ENCODE measurements at places on chromosomes 6 and 20.

DNA sequence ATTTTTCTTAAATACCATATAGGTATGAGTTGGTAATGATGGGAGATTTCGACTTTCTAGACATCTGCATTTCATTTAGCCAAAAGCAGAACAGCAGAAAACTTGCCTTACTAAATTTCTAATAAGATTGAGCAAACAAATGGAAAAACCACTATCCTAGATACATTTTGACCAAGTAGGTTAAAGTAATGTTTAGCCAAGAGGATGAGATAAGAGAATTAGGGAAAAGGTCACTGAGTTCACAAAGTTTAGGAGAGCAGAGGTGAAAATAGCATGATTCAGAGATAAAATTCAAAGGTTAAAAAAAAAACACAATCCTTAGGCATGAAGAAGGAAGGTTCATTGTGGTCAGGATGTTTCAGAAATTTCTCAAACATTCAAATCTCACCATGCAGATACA, 450.3 kb downstream of the CD83 start:
- DNase-seq: no peak

DNA sequence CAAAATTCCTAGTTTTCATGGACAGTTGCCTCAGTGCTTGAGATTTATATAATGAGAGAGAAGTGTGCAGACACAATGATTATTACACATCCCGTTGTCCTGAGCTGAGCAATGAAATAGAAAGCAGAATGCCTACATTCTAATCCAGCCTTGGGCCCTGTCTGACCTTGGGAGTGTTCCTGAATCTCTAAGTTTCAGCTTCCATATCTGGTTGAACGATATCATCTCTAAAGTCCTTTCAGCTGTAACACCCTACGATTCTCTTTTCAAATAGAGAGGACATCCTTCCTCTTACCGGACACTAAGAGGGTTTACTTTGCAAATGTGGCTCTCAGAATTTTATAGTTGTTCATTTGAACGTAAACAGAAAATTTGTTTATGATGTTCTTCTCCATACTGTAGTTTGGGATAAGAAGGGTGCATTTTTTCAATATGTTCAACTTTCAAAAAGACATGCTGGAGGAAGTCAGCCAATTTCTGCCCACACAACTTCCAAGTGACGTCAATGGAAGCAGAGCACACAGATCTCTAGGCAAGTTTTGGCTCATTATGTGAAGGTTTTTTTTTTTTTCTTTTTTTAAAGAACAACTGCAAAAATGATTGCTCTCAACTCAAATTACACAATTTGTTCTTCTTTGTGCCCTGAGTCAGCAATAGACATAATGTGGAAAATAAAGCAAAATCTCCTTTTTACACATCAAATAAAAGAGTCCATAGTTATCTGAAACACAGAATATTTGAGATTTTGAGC, 50.4 kb downstream of the PDE7B start:
- DNase-seq: peak; percentile 52

GRCh38 chr6:21352131-21352530, 241.4 kb upstream of the SOX4 start:
- no peak for DNase-seq

DNA sequence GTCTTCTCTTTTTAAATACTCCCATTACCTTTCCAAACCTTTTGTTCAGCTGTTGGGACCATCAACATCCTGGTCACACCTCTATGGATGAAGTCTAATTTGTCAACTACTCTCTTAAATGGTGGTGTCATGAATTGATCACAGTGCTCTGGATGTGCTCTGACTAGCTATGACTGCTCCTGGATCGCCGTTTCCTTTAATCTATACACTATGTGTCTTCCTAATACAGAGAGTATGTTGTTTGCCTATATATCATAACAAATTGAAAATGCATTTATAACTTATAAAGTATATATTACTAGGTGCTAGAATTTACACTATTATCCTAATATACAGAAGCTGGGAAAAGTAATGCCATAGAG, 357.5 kb downstream of the LAMA2 start:
- DNase-seq: no peak

DNA sequence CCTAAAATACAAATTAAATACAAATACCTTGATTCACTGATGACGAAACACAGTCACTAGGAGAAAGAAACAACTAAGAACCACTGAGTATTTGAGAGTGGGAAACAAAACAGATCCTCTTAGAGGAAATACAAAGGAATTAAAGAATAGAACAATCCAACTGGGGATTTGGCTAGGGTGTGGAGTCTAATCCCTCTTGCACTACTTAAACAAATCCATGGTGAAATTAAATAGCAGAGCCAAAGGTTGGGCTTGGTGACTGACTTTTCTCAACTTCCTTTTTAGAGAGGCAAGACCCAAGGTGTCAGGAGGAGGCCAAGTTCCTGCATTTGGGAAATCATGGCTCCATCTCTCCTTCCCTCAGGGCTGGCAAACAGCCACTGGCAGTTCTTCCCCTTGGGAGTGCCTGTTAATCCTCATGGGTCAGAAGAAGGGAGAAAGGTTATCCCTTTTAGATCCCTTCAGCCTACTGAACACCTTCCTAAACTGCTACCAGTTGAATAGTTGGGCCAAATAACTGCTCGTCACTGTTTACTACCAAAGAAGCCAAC, 101.2 kb upstream of the TRAF3IP2 start:
- no peak for DNase-seq

DNA sequence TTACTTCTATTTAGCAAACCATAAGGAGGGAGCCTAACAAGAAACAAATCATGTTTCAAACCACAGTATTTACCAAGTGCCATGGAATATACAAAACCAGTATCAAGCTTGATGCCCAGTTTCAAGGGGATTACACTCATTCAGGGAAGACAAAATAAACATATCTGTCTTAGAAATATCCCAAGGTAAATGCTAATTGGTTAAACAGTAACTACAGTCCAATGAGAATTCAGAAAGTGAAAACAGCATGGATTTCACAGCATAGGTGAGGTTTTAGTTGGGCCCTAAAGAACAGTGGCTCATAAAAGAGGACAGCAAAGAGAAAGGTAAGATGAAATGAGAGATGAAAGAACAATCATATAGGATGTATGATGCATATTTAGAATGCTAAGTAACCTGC, 110.3 kb downstream of the CHD6 start:
- DNase-seq: no peak

GRCh38 chr20:8616792-8617191, 452.1 kb upstream of the PLCB4 start:
- no peak for DNase-seq

DNA sequence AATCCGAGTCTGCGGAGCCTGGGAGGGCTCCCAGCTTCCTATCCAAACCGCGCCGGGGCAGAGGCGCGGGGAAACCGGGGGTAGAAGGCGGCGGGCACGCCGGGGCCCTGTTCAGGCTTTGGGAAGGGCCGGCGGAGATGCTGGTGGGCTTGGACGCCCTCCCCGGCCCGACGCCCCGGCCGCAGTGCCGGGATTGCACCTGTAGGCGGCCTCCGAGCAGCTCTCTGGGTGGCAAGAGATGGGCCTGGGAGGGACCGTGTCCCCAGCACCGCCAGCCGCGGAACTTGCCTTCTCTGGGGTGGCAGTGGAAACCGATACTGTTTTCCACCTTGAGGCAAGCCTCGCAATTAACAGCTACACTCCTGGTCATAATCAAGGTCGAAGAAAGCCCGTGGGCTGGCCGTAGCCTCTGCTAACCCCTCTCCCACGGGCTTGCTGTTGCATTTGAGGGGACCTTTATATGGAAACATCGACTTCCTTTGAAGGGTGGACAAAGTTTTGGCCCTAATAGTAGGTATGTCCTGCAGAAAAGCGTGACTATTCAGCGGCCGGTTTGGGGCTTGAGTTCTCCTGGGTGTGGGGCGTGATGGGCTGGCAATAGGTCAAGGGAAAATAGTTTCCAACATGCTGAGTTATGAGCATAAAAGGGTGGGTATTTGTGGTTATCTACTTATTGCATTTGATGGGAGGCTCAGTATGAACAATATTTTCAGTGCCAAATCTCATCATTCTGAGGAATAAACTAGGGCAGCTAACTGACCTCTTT, 1.1 kb upstream of the JAG1 start:
- DNase-seq: peak; percentile 51

GRCh38 chr20:50208085-50208491, 17.5 kb downstream of the CEBPB start:
- DNase-seq: no peak

GRCh38 chr6:75094614-75095200, 111.1 kb downstream of the COL12A1 start:
- no peak for DNase-seq

DNA sequence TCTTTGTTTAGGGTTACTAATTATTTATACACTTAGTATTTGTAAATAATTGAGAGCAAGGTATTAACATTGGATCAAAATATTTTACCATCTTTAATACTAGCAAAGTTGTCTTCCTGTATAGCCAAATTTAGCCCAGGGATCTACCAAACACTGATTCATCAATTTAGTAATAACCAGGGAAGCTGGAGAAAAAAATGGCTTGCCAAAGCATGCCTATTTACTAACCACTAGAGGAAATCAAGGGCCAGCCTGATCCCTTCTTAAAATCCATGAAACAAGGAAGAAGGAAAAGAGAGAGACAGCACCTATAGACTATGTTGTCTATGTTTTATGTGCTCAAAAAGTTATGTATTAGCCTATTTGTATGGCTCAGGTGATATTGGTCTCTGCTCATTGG, 450.3 kb upstream of the GJE1 start:
- no peak for DNase-seq

DNA sequence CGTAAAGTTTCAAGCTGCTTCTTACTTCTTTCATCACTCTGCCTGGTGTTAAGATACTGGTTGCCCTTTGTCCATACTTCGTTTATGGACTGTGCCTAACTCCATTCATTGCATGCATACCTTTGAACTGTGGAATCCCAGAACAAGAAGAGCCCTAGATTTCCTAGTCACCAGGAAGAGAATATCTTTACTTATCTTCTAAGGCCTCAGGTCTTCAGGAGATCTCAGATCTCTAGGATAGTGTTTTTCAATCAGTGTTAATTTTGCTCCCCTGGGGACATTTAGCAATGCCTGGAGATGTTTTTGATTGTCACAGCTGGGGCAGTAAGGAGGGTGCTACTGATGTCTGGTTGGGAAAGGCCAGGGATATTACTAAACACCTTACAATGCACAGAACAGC, 35.5 kb upstream of the GJA1 start:
- no peak for DNase-seq

DNA sequence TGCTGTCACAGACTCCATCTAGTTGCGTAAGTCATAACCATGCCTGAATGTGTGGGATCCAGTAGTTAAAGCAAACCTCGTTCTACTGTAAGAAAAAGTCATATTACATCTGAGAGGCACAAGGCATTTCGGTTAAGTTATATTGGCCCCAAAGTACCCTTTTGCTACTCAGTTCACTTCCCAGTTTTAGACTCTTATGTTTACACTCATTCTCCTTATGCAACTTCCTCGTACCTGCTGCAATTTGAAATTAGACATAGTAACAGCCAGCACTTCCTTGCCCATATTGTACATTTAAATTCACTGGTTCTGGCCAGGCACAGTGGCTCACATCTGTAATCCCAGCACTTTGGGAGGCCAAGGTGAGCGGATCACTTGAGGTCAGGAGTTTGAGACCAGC, 37.0 kb downstream of the PEX7 start:
- DNase-seq: no peak

DNA sequence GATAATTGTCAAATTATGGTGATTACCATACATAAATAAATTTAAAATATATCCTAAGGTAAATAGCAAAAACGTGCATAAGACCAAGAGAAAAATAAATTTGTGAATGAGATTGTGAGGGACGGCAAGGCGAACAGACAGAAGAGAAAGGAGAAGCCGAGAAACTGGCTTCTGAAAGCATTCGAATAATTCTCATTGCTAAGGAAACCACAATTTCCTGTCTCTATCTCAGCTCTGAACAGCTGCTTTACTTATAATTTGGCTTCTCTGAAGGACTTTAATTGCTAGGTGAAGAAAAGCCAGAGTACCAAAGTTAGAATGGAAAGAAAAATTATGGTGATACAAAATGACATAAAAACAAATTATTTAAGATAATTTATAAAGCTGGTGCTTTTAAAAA, 79.0 kb upstream of the RGS17 start:
- DNase-seq: no peak

DNA sequence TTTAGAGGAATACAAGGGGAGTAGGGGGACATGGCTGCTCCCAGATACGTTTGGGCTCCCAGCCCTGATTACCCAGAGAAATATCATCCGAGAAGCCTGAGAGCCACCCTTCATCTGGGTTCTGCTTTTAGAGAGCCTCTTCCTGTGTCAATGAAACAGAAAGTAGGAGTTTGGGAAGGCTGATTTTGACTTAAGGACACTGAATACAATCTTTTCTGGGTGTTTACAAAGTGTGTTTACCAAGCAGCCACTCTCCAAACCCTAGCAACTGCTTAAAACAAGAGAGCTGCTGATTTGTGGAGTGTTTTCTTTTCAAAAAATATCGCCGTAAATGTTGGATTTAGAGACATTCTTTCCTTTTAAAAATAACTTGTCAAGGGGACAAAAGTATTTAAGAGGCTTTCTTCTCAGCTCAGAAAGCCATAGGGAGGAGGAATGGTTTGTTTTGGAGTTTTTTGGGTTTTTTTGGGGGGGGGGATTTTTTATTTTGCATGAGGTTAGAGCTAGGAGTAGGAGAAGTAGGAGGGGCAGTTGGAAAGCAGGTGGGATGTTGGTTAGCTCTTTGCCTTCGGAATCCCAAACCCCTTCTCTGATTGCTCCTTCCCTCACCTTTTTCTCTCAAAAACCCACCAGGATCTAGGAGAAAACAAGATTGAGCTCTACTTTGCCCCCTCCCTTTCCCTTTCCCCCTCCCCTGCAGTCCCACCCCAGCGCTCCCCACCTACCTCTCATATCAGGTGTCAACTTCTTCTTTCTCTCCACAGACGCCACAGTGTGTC, 12.4 kb downstream of the MAFB start:
- no peak for DNase-seq

DNA sequence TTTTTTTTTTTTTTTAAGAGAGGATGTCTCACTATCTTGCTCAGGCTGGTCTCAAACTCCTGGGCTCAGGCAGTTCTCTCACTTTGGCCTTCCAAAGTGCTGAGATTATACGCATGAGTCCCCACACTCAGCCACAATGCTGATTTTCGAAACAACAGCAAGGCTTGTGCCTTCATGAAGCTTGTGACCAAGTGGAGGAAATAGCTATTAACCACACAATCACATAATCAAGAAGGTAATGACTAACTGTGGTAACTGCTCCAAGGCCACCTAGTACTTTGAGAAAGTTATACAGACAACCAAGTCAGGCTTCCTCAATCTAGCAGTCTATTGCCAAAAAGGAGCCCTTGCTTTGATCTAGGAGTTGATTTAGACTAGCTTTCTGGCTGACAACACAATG, 46.3 kb downstream of the SOD2 start:
- DNase-seq: no peak

GRCh38 chr6:169887529-169888140, 136.2 kb downstream of the ERMARD start:
- no peak for DNase-seq

- DNase-seq: no peak
Measured at GRCh38 chr20:54118220-54119001, 48.0 kb upstream of the BCAS1 start.
